Osteoblast (primary cell): ENCODE measurements at places on chromosomes 12 and 14. TPM values are rescaled to one million over a fixed set of nuclear protein-coding genes. Genes with fewer than 3 reads are reported as not detected.

GRCh38 chr14:98160901-98161300 is 1111.1 kb downstream of the BCL11B start:
- no peak for DNase-seq
- no peaks in the 10 kb centered on the region for H3K36me3 ChIP-seq
- no peak overlapping the region for H3K27ac ChIP-seq
- no peak overlapping the region for H3K4me3 ChIP-seq
- H3K4me1 ChIP-seq, result no peaks in the 10 kb centered on the region
- H3K27me3 ChIP-seq, result no peaks in the 10 kb centered on the region

GRCh38 chr14:102694530-102695166 is 82.6 kb upstream of the TRAF3 start:
- H3K36me3 ChIP-seq, result no peaks in the 10 kb centered on the region
- H3K27ac ChIP-seq, result no peak overlapping the region
- H3K4me1 ChIP-seq, result peaks cover 20% of the 10 kb centered on the region
- H3K4me3 ChIP-seq, result no peak overlapping the region
- peak; percentile 89 for DNase-seq
- no peaks in the 10 kb centered on the region for H3K27me3 ChIP-seq

- H3K4me1 ChIP-seq, result peaks cover 55% of the 10 kb centered on the region
- peak overlapping the region; percentile 85 for H3K27ac ChIP-seq
- peak overlapping the region; percentile 62 for H3K4me3 ChIP-seq
- H3K27me3 ChIP-seq, result no peaks in the 10 kb centered on the region
- no peaks in the 10 kb centered on the region for H3K36me3 ChIP-seq
- DNase-seq, result peak; percentile 67
Observed at GRCh38 chr12:57889500-57889989, 43.0 kb upstream of the CTDSP2 start.

GRCh38 chr12:116164250-116165035 is 113.0 kb downstream of the MED13L start:
- H3K4me1 ChIP-seq, result peaks cover 49% of the 10 kb centered on the region
- no peak for DNase-seq
- H3K4me3 ChIP-seq, result no peak overlapping the region
- H3K27me3 ChIP-seq, result no peaks in the 10 kb centered on the region
- no peaks in the 10 kb centered on the region for H3K36me3 ChIP-seq

- peaks cover 9% of the 10 kb centered on the region for H3K4me1 ChIP-seq
- no peaks in the 10 kb centered on the region for H3K27me3 ChIP-seq
- no peak overlapping the region for H3K4me3 ChIP-seq
- DNase-seq, result no peak
- H3K27ac ChIP-seq, result no peak overlapping the region
Observed at GRCh38 chr12:104115587-104115975, 22.4 kb downstream of the NFYB start.

The NDUFA9 gene
- total RNA-seq, result 29.0 and 41.3 TPM in 2 replicates

The PRB2 gene
- not detected in 2 replicates for total RNA-seq

DNA sequence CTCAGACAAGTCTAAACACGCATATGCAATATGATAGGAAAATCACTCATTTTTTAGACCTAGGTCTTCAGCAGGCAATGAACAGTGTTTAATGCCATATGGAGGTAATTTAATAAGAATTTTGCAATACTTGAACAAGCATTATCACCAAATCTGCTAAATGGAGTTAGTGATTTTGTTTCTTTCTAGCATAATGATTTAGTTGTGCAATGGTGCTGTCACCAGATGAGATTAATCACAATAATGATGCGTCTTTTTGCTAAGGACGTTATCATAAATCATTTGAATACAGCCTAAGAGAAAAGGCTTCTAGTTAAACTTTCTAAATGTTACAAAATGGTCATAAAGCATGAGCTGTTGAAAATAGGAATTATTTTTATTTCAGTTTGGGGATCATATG is 170.0 kb upstream of the SLC16A7 start:
- no peaks in the 10 kb centered on the region for H3K27me3 ChIP-seq
- H3K36me3 ChIP-seq, result no peaks in the 10 kb centered on the region
- DNase-seq, result no peak
- H3K4me3 ChIP-seq, result no peak overlapping the region
- no peaks in the 10 kb centered on the region for H3K4me1 ChIP-seq
